ENCODE measurements at places on chromosomes 6 and 20.
A peak's percentile ranks its signal among the peaks of the same experiment; 100 is the strongest.

GRCh38 chr6:55281215-55281614, 46.1 kb upstream of the GFRAL start:
- DNase-seq, result no peak

DNA sequence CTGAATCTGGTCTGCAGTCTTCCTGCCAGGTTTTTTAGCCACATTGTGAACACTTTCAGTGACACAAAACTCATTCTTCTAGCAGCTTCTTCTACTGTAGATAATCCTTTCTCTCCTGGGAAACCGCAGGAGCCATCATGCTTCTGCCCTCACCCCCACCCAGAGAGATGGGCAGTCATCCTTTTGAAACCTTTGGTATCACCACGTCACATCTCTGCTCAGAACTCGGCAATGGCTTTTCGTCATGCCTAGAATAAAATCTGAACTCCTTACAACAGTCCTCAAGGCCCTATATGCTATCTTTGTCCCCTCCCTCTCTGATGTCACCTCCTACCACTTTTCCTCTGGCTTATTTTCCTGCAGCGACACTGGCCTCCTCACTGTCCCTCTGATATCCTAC, 46.4 kb upstream of the ZNFX1 start:
- no peak for DNase-seq

- DNase-seq, result no peak
Observed at GRCh38 chr6:98463038-98464000, 371.1 kb upstream of the POU3F2 start.

GRCh38 chr20:32091888-32092346, 17.6 kb upstream of the TM9SF4 start:
- peak; percentile 70 for DNase-seq

DNA sequence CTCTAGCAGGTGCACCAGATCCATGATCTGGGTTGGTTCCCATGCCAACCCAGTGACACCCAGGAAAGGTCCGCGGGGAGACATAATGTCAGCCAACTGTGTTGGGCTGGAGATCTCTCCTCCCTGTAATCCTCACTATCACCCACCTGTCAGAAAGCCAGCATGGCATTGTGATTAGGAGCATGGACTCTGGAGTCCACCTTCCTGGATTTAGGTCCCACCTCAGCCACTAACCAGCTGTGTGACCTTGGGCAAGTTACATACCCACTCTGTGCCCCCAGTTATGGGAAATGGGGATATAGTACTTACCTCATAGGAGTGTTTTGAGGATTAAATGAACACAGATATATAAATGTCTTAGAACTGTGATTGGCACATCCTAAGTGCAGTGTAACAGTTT, 97.9 kb downstream of the ZDHHC14 start:
- DNase-seq, result no peak

- no peak for DNase-seq
Observed at GRCh38 chr6:166678426-166678825, 51.4 kb upstream of the RPS6KA2 start.

- DNase-seq, result no peak
Observed at GRCh38 chr20:5862703-5863039, 87.7 kb downstream of the TRMT6 start.

DNA sequence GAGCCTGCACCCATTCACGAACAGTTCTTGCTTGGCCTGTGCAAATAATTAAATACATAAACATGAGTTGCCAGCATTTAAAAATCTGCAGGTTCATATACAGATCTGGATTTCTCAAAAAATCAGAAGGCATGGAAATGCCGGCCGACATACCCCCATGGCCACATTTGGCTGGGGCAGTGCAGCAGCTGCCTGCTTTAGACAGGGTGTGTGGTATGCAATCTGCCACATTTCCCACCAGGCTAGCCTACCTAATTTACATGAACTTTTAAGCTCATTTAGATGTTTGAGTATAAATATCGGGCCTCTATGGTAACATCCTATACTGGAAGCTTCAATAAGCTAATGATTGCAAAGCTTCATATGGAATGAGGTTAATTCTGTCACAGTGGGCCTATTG, 31.5 kb downstream of the PLCB1 start:
- no peak for DNase-seq

- DNase-seq, result no peak
Observed at GRCh38 chr6:33407132-33407718, 3.6 kb upstream of the PHF1 start.

DNA sequence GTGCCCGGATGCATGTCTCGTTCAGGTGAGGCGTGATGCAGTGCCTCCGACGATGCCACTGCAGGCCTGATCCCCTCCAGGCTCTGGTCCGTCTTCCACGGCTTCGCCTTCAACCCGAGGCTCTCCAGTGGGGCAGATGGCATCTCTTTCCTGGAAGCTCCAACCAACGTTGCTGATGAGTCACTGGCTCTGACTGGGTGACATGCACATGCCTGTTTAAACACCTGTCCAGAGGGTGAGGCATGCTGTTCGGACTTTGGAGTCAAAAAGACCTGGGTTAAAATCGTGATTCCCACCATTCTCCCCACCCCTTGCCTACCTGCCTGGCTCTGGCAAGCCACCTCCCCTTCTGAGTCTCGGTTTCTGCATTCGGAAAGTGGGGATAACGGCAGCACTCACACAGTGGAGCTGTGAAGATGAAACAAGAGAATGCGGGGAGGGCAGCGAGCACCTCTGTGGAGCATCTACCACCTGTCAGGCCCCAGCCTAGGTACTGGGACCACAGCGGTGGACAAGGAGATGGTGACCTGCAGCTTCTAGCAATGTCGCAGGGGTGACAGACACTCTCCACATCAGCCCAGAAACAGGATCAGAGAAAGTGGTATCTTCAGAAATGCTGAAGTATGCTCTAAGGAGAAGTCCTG, 8.5 kb upstream of the EDN3 start:
- no peak for DNase-seq

- no peak for DNase-seq
Observed at GRCh38 chr6:162058281-162058875, 669.2 kb downstream of the PRKN start.

GRCh38 chr6:71220466-71220865, 68.1 kb upstream of the OGFRL1 start:
- no peak for DNase-seq

DNA sequence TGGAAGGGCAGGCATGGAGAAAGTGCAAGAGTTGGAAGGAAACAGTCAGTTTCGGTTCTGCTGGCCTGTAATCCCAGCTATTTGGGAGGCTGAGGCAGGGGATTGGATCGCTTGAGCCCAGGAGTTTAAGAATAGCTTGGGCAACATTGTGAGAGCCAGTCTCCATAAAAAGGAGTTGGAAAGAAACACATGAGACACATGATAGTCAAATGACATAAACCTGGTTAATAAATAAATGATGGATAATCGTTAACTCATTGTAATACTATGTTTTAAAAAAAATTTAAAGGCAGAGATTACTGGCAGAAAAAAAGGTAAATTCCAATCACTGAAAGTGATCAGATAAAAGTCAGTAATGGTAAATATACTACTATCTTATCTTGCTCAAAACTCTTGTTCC, 37.2 kb upstream of the PHACTR1 start:
- no peak for DNase-seq

DNA sequence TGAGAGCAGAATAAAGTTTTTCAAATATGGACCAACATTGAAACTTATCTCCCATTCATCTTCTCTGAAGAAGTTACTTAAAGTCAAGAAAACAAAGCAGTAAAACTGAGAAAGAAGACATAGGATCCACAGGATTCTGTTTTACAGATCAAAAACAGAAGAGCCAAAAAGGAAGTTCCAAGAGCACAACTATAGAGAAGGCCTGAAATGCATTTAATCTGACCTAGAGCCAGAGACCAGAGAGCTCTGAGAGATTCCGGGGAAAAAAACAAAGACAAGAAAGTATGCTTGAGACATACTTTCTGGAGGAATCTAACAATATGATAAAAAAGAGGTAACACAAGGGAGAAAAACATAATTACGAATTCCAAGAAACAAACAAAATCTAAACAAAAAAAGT, 26.1 kb downstream of the SRPK1 start:
- no peak for DNase-seq

DNA sequence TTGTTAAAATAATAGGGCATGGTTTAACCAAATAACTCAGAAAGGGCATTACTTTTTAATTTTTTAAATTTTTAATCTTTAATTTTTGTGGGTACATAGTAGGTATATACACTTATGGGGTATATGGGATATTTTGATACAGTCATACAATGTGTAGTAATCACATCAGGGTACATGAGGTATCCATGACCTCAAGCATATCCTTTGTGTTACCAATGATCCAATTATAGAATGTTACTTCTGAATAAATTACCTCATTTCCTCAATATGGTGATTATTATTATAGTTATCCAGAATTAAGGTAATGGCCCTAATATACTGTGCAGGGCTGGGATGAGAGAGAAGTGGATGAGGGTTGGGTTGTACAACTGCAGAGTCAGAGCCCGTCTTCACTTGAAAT, 45.1 kb upstream of the TMEM30A start:
- DNase-seq, result no peak

DNA sequence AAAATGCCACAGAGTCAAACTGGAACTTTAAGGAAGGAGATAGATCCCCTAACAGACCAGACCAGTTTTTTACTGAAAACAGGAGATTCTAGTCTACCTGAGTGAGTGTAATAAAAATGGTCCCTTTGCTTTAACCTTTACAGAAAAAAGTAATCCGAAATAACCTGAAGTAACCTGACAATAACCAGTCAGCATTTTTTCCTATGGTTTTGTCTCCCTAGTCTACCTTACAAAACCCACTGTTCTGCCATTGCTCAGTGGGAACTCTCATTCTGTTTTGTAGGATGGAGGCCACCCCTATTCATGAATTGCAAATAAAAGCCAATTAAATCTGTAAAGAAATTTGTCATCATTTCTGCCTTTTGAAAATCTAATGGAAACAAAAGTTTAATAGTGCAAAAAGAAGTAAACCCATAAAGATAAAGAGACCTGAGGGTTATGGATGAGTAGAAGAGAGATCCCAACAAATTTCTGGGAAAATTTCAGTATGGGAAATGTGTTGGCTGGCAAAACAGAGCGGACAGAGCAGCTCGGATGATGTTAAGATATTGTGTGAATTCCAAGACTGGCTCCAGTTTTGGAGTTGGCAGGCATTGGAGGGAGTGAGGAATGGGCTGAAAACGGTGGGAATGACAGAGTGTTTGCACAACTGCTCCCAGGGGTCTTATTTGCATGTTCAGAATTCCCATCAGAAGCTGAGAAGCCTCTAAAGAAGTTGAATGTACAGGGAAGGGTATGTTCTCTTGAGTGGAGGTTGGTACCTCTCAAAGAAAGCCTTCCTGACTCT, 104.7 kb upstream of the RALGAPA2 start:
- no peak for DNase-seq

DNA sequence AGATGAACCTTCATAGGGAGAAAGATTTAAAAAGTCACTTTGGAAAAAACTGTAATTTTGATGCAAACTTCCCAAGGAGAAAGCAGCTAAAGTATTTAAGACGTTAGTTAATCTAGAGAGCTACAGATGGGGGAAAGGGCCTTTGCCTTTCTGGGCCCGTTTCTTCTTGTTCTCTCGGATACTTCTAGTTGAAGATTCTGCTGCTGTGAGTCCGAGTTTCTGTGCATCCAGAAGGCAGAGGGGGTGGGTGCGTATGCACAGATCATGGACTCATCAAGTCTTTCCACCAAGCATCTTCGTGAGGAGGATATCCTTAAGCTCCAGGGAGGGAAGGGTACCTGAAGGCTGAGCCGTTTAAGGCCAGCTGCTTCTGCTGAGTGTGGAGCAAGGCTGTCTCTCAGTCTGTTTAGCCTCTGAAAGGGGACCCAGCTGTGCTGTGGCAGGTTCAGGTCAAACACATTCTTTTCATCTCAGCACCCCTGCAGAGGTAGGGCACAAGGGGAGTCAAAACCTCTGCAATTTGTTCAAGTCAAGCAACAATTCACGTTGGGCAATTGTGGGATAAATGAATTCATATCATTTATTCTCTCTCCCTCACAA, 4.3 kb downstream of the LAMP5 start:
- no peak for DNase-seq

DNA sequence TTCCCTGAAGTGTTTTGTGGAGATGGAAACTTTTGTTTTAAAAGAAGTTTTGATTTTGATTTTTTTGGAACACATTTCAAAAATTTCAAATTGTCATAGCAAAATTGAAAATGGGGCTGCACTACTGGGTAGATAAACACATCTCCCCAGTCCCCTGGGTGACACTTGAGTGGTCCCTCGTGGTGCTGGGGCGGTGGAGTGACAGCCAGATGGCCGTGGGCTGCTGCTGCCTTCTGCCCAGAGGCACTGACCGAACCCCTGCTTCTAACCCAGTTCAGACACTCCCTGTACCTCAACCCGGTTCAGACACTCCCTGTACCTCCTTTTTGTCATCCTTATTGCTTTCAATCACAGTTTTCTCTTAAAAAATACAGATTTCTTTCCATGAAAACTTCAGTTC, 69.9 kb upstream of the SYNJ2 start:
- DNase-seq, result no peak

DNA sequence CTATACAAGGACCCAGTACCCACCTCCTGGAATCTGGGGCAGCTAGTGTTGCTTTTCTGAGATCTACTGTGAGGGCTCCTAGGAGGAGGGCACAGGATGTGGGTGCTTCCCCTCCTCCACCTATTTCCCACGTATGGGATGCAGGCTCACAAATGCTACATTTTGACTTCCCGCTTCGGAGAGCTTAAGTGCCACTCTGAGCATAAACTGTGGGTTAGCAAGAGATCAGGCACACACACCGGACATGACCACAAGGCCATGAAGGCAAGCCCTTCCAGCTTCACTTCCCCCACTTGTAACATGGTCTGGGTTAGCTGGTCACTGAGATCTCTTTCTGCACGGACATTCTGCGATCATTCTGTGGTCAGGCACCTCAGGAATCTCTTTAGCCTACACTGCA, 15.7 kb upstream of the TGM3 start:
- no peak for DNase-seq

DNA sequence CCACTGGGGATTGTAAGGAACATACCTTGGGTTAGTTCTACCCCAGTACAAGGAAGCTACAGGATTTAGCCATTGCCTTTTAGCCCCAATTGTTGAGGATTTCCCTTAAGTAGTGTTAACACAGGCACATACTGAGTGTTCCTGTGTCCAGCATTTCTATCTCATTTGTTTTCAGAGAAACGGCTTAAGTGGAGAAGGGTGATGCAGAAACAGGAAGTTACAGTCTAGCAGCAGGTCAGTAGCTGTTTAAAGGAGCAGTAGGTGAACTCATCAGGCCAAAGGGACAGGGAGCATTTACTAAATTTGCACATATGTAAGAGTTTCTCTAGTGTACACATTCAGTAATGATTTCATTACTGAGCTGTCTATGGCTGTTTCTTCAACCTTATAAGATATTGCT, 644.2 kb upstream of the GJE1 start:
- DNase-seq, result no peak

GRCh38 chr6:132490478-132491204, 22.3 kb downstream of the STX7 start:
- DNase-seq, result no peak

GRCh38 chr6:126267626-126268025, 72.3 kb upstream of the CENPW start:
- DNase-seq, result no peak

DNA sequence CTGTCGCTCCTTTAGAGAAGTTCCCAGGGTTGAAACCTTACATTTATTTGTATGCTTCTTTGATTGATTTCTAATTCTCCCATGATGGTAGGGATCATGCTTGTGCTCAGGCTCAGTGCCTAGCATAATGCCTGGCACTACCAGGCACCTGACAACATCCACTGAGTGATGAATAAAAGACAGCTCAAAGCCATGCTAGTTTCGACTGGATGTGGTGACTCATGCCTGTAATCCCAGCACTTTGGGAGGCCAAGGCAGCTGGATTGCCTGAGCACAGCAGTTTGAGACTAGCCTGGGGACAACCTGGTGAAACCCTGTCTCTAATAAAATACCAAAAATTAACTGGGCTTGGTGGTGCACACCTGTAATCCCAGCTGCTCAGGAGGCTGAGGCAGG, 11.6 kb upstream of the CD164 start:
- no peak for DNase-seq
